ENCODE measurements at places on chromosomes 6 and 20. TPM values are rescaled to one million over a fixed set of nuclear protein-coding genes. Genes with fewer than 3 reads are reported as not detected.

DNA sequence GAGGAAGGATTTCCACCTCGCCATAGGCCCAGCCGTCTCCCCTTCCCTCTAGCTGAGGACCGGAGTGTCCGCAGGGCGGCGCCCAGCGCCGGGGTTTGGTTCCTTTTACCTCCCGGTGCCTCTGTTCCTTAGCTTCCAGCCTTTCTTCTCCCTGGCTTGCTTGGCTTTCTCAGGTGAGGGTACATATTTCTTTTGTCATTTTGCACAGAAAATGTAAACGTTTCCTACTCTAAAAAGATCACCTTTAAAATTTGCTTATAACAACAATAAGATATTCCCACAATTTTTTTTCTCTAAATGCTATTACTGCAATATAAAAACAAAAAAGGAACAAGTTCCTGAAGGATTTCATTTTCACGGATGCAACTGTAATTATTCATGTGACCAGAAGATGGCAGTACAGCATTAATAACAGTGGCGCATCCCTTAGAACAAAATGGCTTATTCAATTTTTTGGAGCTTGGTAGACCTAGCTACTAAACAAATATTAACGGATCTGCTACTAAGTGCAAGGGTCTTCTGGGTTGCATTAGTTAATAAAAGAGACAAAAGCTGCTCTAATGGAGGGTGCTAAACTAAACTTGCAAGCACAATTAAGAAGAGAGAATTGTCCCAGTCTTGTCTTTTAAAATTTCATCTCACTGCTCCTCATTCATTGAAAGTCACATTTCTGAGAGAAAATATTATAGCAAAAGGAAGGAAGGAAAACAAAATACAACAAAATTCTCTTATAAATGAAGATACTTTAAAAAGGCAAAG lies 172.9 kb downstream of the ADGRG6 start:
- no peaks in the 10 kb centered on the region for H3K27me3 ChIP-seq
- no peaks in the 10 kb centered on the region for H3K36me3 ChIP-seq
- no peak overlapping the region for H3K27ac ChIP-seq
- peak; percentile 60 for DNase-seq
- no peaks in the 10 kb centered on the region for H3K4me1 ChIP-seq

DNA sequence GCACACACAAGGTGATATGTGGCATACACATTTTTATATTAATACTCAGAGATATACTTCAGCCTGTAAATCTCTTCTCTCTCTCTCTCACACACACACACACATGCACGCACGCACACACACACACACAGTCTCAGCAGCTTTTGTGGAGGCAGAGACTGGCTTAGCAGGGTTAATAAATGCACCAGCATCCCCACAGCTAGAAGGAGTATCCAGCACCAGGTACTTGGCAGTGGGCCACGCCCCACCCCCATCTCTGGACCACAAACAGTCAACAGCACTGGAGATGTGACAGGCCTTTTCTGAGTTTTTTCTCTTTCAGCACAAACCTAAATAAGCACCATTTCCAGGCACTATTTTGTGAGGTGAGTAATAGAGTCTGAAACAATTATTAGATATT lies 47.3 kb upstream of the LRFN2 start:
- no peaks in the 10 kb centered on the region for H3K4me1 ChIP-seq
- H3K36me3 ChIP-seq: no peaks in the 10 kb centered on the region
- no peaks in the 10 kb centered on the region for H3K27me3 ChIP-seq
- no peak overlapping the region for H3K4me3 ChIP-seq
- H3K27ac ChIP-seq: no peak overlapping the region

DNA sequence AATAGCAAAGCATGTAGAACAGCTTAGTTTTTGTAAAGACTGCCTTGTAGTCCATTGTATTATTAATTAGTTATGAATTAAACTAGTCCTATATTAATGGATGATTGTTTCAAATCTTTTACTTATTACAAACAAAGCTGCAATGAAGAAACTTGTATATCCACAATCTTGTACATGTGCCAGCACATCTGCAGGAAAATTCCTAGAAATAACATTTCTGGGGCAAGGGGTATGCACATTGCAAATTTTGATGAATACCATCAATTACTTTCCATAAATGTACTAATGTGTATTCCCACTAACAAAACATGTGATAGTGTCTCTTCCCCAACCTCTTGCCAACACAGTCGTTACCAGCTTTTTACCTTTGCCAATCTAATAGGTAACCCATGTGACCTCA lies 73.6 kb upstream of the AKAP12 start:
- no peak for DNase-seq
- no peaks in the 10 kb centered on the region for H3K36me3 ChIP-seq
- H3K4me3 ChIP-seq: no peak overlapping the region
- H3K27ac ChIP-seq: no peak overlapping the region

GRCh38 chr20:23047738-23048214 lies 1.7 kb downstream of the THBD start:
- no peak overlapping the region for H3K27ac ChIP-seq
- no peak for DNase-seq
- H3K4me3 ChIP-seq: no peak overlapping the region
- peaks cover 51% of the 10 kb centered on the region for H3K4me1 ChIP-seq

Gene PKHD1
- total RNA-seq: 0.02 TPM
